ENCODE measurements at places on chromosomes 1 and 21. TPM values are rescaled to one million over a fixed set of nuclear protein-coding genes. Genes with fewer than 3 reads are reported as not detected.

The PADI2 gene
- total RNA-seq, result 0.27 TPM

The DNASE2B gene
- total RNA-seq, result not detected

The PPIH gene
- total RNA-seq, result 12.0 TPM

The FMN2 gene
- 0.71 TPM for total RNA-seq

The CD48 gene
- 9.0 TPM for total RNA-seq

The HJV gene
- total RNA-seq, result not detected

The KRTAP24-1 gene
- not detected for total RNA-seq

The GUCA2B gene
- total RNA-seq, result not detected

The HCRTR1 gene
- total RNA-seq, result not detected

The CDC42BPA gene
- total RNA-seq, result 89.7 TPM

The CHAF1B gene
- total RNA-seq, result 0.35 TPM

The CA6 gene
- total RNA-seq, result not detected

The HCN3 gene
- total RNA-seq, result 0.92 TPM

The HTR6 gene
- not detected for total RNA-seq

The EXTL1 gene
- not detected for total RNA-seq

DNA sequence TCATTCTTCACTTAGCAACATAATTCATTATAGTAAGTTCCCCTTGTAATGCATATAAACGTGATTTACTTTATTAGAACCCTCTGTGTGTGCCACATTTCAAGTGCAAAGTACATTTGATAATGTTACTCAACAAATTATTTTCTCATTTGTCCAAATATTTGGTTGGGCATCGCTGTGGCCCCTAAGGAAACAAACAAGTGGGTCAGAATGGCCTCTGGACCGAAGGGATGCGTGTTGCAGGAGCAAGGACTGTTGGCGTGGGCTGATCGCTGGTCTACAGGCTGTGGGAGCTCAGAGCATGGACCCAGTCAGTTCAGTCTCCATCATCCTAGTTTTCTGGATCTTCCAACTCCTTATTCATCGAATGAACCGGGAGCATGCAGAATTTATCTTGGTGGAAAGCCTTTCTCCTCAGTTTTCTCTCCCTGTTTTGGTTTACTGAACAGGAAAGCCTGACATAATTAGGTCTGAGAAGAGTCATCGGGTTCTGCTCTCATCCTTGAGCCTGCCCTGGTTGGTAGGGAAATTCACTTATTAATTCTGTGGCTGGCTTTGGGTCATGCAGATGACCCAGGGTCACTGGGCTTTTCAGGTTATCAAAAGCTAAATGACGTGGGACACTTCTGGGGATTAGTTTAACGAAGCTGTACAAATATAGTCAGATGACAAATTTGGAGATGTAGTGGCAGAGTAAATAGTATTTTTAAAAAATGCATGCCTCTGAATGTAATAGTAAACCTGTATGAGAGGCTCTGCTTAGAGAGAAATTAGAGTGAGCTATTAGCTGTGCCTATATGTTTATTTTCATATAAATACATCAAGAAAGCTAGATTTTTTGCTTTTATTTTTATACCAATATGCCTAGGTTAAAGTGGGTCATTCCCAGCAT lies 200.2 kb downstream of the SDCCAG8 start:
- DNase-seq, result no peak

- no peak for DNase-seq
Measured at GRCh38 chr1:228868731-228869024, 133.4 kb downstream of the RHOU start.

GRCh38 chr1:108897865-108898720 lies 21.3 kb downstream of the GPSM2 start:
- DNase-seq, result no peak

- DNase-seq, result no peak
Measured at GRCh38 chr1:213017447-213018273, 2.0 kb upstream of the ANGEL2 start.

GRCh38 chr1:117657031-117657430 lies 51.2 kb downstream of the TENT5C start:
- no peak for DNase-seq

- no peak for DNase-seq
Measured at GRCh38 chr1:37186246-37186756, 152.0 kb upstream of the GRIK3 start.

- no peak for DNase-seq
Measured at GRCh38 chr21:36321325-36322082, 1.5 kb downstream of the MORC3 start.

DNA sequence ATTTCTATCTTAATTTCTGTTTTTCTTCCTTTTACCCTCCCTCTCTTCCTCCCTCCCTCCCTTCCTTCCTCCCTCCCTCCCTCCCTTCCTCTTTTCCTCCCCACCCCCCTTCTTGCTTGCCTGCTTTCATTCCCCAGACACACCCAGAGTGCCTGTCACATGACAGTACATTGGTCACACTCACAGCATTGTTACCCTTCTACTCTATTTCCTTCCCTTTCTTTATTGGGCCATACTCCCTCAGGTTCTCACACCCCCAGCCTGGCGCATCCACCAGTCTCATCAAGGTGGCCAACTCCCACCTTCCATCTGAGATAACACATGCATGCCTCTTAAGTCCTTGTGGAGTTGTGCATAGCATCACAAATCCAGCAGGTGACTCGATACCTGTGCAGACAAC lies 10.9 kb downstream of the TMPRSS3 start:
- DNase-seq, result no peak

DNA sequence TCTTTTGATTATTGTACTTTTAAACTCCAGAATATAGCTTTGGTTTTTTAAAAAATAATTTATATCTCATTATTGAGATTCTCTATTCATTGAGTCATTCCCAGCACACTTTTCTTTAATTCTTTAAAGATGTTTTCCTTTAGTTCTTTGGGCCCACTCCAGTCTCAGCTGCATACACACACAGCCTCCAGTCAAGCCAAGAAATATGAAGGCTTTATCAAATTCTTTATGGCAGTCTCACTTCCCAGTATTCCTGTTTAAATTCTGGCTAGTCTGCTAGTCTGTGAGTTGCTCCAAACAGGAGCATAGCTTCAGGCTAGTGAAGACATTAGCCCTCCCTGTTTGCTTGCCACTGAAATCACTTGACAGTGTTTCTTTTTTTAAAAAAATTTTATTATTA lies 61.2 kb downstream of the CRP start:
- no peak for DNase-seq

GRCh38 chr1:196454792-196455191 lies 153.4 kb downstream of the KCNT2 start:
- DNase-seq, result no peak

DNA sequence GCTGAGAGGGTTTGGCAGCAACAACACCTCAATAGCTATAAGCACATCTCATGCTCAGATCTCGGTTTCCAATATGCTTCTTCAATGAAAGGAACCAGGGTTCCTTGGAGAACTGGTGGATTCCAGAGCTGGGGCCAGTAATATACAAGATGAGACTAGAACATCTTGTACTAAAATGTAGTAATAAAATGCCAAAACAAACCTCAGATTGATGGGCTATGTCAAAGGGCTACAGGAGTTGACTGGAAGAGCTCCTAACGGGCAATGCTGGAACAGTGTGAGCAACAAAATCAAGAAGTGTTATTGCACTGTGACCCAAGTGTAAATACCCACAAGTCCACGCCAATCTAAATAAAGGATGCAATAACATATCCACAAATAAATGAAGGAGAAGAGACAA lies 26.1 kb upstream of the SLC19A1 start:
- DNase-seq, result no peak

GRCh38 chr1:147549526-147549925 lies 8.2 kb downstream of the BCL9 start:
- no peak for DNase-seq

DNA sequence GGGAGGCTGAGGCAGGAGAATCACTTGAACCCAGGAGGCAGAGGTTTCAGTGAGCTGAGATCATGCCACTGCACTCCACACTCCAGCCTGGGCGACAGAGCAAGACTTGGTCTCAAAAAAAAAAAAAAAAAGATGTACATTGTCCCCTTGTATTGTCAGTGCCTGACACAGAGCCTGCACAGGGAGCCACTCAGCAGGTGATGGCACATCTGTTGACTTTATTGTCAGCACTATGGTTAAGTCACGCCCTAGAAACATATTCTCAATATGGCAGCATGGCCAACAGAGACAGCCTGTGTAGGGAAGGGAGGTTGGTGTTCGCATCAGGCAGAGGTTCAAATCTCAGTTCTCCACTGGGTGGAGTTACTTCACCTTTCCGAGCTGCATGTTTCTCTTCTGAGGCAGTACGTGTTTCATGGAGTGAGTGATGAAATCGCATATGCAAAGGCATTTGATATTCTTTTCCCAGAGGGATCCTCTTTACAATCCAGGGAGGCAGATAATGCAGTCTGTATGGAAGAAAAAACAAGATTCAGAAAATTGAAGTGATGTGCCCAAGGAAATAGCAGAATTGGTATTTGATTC lies 20.6 kb downstream of the LAMC2 start:
- DNase-seq, result no peak

DNA sequence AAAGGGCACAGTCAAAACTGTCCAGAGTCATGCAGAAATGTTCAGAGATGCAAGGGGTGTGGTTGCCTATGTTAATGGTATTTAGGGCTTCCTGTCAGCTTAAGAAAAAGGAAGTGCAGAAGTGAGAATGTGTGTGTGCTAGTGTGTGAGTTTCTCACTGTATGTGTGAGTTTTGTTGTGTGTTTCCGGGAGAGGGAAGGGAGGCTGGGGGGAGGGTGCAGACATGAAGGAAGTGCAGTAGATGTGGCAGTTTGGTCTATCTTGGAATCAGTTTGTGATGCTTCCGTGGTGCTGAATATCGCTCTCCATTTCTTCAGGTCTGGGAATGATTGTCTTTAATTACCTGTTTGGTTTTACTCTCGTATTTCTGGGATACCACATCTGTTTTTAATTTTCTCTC lies 16.5 kb upstream of the ATP6V1G3 start:
- no peak for DNase-seq

DNA sequence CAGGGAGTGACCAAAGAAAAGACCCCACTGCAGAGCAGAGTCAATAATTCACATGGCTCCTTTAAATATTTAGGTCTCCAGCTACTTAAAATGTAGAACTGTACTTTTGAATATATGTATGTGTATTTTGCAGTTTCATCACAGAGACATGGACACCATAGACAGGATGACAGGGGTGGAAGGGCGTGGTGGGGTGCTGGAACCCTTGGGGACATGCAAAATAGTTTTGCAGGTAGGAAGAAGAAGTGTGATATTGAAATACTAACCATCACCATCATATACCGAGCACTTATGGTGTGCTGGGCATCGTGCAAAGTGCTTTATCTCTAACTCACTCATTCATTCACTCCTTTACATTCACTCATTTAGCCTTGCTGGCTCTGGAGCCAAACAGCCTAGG lies 72.5 kb upstream of the IGSF21 start:
- DNase-seq, result no peak

- DNase-seq, result no peak
Measured at GRCh38 chr1:206725109-206725963, 40.6 kb downstream of the MAPKAPK2 start.

DNA sequence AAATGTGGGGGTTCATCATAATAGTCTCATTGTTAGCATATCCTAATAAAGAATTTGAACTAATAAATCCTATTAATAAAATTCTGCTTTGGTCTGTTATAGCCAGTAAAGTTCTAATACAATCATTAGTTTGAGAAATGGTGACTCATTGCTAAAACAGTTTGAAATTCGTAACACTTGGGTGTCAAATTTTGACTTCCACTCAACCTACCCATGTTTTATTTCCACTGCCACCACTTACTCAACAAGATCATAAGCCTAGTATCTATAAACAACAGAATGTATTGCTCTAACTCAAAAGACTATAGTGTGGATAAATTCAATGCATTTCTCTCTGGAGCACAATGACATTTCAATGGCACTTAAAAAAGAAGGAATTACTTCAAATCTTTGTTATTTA lies 29.1 kb downstream of the LGALS8 start:
- DNase-seq, result no peak

DNA sequence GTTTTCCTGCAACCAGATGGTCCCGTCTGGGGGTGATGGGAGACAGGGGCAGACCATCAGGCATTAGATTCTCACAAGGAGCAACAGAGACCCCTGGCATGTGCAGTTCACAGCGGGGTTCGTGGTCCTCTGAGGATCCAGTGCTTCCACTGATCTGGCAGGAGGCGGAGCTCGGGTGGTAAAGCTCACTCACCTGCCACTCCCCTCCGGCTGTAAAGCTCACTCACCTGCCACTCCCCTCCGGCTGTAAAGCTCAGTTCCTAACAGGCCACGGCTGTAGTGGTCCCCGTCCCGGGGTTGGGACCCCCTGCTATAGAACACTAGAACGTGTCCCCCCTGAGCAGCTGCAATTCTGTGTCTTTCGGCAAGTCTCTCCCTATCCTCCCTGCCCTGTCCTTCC lies 4.6 kb downstream of the KRTAP10-12 start:
- no peak for DNase-seq

DNA sequence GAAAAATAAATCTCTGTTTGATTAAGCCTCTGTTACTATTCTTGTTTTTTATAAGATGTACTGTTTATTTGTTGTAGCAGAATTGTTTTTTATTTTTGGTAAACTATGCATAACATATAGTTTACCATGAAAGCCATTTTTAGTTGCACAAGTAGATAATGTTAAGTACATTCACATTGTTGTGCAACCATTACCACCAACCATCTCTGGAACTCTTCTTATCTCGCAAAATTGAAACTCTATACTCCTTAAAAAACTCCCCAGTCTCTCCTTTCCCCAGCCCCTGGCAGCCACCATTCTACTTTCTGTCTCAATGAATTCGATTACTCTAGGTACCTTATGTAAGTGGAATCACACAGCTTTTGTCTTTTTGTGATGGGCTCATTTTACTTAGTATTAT lies 27.4 kb upstream of the UHMK1 start:
- DNase-seq, result no peak

GRCh38 chr1:12539705-12540579 lies 78.1 kb downstream of the DHRS3 start:
- peak; percentile 80 for DNase-seq

DNA sequence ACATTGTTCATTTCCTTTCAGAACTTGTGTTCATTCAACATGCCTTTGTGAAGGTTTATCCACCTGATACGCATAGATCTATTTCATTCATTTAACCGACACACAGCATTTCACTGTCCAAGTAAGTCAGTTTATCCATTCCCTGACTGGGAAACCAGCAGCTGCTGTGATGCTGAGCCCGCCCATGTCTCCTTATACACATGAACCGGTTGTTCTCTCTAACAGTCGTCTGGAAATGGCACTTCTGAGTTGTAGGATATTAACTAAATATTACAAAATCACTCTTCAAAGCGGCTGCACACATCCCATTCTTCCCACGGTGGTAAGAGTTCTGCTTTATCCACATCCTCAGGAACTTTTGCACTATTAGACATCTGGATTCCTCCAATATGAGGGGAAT lies 71.1 kb downstream of the NPHP4 start:
- DNase-seq, result no peak

DNA sequence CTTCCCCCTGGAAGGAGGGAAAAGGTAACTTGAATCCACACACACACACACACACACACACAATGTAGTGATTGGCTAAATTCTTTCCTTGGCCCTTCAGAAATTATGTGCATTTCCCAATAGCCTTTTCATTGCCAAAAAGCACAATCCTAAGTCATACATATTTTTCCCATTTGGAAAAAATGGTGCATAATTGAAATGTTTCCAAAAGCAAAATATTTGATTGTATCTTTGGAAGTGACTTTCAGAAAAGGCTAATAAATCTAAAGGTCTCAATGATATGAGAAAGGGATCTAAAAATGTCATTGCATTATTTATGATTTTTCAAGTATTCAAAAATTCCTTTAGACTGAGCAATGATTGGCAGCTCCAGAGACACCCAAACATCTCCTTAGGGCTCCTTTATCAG lies 43.5 kb upstream of the NEK7 start:
- no peak for DNase-seq

GRCh38 chr1:213874789-213875188 lies 113.0 kb upstream of the PROX1 start:
- DNase-seq, result no peak

GRCh38 chr1:156115514-156116374 lies 1.2 kb downstream of the LMNA start:
- DNase-seq, result peak; percentile 29
